ENCODE measurements at places on chromosomes 2 and 18. TPM values are rescaled to one million over a fixed set of nuclear protein-coding genes. Genes with fewer than 3 reads are reported as not detected.

- DNase-seq = no peak
Observed at GRCh38 chr2:46077522-46078107, 219.6 kb upstream of the EPAS1 start.

DNA sequence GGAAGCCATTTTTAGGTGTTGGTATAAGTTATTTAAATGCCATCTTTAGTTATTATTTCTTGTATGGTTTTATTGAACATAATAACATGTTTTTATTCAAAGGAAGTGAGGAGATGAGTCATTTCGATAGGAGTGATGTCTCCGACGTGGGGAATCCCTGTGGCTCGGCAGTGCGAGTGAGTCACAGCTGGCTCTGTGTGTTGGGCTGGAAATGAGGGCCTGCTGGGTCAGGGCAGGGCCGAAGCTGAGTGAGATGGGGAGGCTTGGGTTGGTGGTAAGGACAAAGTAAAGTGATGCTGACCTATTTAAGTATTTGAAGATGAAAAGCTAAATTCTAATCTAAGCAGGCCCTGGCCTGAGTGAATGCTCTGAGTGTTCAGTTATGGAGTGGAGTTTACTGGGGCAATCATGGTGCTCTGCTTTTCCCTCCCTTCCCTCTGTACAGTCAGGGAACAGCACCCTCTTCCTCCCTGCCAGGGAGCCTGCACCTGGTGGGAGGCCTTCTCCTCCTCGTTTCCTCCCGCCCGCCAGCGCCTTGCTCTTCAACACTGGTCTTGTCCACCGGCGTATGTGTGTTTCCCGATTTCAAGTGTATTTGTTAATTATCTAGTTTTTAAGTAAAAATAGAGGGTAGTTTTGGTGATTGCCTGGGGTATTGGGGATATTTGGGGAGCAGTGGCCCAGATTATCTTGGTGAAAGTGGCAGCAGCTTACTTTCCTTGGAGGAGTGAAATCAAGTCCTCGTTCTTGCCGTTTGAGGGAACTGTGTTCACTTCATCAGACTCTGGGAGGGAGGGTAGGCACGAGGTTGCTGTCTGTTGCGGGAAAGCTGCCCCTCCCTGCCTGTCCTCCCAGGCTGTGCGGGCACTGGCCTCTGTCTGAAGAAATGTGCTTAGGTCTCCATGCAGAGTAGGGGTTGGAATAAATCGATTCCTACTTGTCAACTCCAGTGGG lies 157.0 kb downstream of the LDLRAD4 start:
- peak; percentile 54 for DNase-seq

GRCh38 chr18:6751222-6751621 lies 21.7 kb downstream of the ARHGAP28 start:
- no peak for DNase-seq

DNA sequence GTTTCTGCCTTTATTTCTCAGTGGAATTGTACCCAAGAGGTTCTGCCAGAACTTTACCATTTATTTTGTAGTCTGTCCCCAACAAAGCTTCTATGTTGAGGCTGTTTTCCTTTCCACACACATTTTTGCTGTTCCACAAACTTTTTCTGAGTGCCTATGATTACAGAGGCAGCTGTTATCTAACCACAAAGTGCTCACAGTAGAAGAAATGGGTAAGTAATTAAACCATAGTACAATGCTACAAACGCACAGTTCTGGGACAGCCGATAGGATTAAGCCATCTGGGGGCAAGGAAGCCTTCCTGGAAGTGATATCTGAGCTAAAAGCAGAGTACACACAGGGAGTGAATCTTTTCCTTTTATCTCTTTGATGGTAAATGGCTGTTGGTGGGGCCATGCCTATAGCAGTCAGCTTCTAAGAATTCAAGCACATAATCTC lies 3.9 kb upstream of the MGAT4A start:
- DNase-seq = no peak

DNA sequence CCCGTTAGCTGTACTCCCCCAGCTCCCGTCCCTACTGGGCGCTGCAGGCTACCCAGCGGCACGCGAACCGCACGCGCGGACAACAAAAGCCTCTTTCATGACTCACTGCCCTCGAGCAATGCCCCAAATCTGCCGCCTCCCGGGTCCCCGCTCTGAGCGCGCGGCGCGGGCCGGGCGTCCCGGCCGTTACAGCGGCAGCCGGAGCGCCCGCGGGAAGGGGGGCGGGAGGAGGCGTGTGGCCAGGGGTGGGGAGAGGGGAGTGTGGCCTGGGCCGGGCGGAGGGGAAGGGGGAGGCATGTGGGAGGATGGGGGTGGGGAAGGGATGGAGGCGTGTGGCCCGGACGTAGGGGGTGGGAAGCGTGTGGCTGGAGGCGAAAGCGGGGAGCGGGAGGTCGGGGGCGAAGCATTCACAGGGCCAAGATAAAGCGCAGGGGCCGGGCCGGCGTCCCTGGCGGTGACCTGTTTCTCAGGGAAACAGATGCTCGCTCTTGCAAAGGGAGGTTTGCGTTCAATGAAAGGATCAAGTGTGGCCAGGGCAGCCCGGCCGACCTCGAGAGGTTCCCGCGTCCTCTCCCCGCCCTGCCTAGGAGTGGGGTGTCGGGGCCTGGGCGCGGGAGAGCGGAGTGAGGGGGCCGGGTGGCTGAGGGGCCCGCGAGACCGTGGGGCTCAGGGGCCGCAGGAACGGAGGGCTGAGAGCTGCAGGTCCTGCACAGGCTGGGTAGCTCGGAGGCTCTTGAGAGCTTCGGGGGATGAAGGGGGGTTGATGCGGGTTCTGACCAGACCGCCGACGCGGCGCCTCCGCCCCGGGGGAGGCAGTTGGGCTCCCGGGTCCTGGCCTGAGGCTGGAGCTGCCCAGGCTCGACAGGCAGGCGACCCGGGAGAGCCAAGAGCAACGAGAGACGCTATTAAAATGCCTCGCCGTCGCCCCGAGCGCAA lies 3.5 kb upstream of the NEUROD1 start:
- DNase-seq = no peak

- no peak for DNase-seq
Observed at GRCh38 chr2:237892984-237893595, 33.7 kb downstream of the RAMP1 start.

IFIH1 gene
- 74.5 TPM for total RNA-seq

DNA sequence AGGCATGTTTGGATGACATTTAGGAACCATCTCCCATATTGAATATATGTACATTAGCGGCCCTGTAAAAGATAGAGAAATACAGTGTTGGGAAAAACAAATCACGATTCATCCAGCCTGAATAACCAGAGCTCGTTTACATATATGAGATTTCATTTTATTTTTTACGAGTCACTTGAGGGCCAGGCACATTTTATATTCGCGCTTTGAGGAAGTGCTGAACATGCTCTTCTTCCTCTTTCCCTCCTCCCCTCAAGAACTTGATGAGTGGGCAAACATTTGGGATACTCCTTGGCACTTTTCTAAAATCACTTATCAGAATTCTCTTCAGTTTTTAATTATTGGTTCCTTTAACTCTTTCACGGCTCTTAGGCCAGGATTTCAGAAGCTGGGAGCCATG lies 268.0 kb upstream of the TANK start:
- DNase-seq = no peak

DNA sequence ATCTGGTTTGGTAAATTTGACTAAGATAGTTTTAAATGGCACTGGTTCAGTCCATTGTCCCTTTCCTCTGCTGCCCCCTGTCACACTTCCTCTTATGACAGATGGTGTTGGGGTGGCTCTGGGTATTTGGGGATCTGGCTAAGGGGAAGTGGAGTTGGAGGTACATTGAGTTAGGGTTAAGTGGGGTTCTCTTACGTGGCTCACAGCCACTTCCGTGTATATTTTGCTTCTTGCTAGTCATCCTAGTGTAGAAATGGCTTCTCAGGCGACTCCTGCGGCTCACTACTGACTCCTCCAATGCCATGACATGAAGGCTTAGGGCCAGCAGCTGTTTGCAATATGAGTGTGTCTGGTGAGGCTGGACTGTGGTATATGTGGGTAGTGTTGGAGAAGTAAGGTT lies 187.0 kb downstream of the HAUS1 start:
- no peak for DNase-seq

- no peak for DNase-seq
Observed at GRCh38 chr18:26322890-26323653, 96.8 kb downstream of the TAF4B start.

CD8B2 gene
- not detected for total RNA-seq

DNA sequence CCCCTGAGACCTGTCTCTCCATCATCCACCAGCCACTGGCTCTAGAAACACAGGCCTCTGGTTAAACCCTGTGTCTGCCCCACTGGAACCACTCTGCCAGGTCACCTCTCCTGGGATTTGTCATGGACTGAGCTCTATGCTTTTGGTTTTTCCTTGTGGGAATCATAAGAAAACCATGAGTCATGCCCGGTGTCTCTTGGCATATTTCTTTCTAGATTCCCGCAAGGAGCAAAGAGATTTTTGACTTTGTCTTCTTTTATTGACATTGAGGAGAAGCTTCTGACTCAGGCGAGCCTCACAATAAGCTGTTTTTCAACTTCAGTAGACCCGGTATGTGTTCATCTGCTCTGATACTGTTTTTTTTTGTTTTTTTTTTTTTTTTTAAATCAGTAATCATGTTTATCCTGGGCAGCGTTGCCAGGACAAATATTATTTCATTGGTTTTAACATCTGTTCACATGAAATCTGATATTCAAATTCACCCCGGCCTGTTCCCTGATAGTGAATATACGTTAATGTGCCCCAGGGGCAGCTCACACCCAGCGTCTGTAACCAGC lies 207.1 kb downstream of the ACKR3 start:
- DNase-seq = no peak

CNDP1 gene
- total RNA-seq = 0.34 TPM

- DNase-seq = no peak
Observed at GRCh38 chr2:148701877-148702276, 57.3 kb downstream of the EPC2 start.
